Activated T-cell treated with anti-CD3 and anti-CD28 coated beads for 48 hours (primary cell): ENCODE measurements at places on chromosomes 4 and X.

- no peak for DNase-seq
Measured at GRCh38 chr4:113607998-113608397, 153.5 kb downstream of the CAMK2D start.

- DNase-seq, result no peak
Measured at GRCh38 chrX:23673108-23673507, 5.8 kb downstream of the PRDX4 start.

GRCh38 chr4:138851391-138852335 is 163.9 kb upstream of the NOCT start:
- DNase-seq, result no peak

DNA sequence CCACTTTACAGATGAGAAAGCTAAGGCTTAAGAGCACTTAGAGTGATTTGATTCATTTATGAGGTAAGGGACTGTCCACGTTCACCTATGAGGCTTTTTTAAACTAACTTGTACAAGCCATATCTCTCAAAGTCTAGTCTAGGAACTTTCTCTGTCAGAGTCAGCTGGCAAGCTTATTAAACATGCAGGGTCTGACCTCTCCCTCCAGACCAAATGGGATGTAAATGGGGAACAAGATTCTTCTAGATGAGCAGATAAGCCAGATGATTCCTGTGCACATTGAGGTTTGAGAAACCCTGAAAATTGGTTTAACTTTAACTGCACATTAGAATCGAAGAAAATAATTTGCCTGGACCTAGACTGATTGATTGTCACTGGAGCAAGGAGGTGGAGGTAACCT is 160.0 kb upstream of the SPRY1 start:
- DNase-seq, result no peak

GRCh38 chr4:88592600-88593448 is 544 bp downstream of the HERC3 start:
- peak; percentile 87 for DNase-seq

DNA sequence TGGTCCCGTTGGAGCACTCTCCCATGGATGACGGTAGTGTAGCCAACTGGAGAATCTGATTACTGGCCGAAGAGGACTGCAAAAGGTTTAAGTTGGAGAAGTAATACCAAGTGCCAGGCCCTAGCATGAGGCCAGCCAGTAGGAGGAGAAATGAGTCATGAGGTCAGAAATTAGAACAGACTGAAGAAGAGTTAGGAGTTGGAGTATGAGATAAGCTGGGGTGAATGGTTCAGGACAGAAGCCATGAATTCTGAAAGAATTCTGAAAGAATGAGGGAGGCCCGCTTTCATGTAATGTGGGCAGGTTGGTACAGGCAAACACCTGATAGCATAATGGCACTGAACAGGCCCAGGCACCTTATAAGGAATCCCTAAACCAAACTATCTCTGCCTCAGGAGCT is 18.4 kb upstream of the STK26 start:
- no peak for DNase-seq

GRCh38 chr4:58600290-58600689 is 1490.1 kb upstream of the IGFBP7 start:
- no peak for DNase-seq

DNA sequence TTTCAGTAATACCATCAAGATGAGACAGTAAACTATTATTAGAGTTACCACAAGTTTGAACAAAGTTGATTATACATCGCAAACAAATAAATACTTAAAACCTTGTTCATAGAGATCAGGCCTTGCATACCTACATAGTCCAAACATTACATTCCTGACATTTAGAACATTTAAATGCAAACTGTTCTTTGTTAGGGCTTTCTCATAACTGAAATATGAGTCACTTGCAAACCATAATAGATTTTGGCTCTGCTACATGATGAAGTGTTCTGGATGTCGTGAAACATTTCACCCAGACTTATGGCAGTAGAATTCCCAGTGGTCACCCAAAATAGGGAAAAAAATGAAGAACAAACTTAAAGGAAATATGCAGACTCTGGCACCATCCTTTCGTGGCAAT is 75.0 kb downstream of the FAT4 start:
- no peak for DNase-seq

DNA sequence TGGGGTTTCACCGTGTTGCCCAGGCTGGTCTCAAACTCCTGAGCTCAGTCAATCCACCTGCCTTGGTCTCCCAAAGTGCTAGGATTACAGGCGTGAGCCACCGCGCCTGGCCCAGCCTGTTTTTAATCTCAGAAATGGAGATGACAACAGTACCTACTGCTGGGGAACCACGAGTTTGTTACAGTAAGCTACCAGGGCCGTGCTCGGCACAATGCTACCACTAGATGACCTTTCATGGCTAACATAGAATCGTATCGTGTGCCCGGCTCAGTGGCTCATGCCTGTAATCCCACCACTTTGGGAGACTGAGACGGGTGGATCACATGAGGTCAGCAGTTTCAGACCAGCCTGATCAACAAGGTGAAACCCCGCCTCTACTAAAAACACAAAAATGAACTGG is 90.8 kb upstream of the SLC34A2 start:
- DNase-seq, result no peak

DNA sequence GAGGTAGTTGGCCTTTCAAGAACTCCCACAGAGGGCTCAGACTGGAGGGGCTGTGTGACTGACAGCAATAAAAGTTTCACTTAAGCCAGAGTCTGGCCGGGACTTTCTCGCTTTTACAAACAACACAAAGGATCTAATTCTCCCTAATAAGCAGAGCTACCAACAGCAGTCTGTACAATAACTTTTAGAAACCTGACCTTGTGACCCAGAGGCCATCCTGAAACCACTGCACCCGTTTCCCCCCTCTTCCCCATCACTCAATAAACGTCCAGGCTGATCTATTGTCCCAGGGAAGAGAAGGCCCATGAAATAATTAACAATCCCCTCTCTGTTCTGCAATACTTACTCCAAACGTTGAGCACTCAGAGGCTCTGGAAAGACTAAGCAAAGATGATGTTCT is 442.4 kb downstream of the ZIC3 start:
- no peak for DNase-seq

DNA sequence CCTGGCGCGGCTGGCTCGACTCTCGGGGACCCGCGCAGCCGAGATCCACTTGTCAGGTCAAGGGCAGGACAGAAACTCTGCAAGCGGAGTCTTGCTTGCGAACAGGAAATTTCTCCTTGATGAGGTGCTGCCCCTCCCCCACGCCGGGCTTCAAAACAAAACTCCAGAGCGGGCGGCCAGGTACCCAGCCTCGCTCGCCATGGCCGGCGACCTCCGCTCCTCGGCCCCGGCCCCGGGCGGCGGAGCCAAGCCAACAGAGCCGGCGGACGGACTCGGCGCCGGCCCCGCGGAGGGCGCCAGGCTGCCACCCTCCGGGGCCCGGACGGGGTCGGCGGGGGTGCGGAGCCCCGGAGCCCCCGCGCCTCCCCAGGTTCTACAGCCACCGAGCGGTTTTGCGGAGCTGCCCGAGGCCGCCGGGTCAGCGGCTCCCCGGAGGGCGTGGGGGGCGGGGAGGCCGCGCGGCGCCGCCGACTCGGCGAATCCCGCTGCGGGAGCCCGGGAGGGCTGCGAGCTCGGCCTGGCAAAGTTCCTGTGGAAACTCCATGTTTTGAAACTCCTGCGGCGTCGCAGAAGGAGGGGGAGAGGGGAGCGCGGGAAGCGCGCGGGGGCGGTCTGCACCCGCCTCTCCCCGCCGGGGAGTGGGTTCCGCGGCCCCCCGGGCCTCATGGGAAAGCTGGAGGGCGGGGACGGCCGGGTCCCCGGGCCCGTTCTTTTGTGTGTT is 11.7 kb upstream of the BCOR start:
- DNase-seq, result no peak

GRCh38 chr4:182904211-182904761 is 12.9 kb downstream of the DCTD start:
- no peak for DNase-seq

DNA sequence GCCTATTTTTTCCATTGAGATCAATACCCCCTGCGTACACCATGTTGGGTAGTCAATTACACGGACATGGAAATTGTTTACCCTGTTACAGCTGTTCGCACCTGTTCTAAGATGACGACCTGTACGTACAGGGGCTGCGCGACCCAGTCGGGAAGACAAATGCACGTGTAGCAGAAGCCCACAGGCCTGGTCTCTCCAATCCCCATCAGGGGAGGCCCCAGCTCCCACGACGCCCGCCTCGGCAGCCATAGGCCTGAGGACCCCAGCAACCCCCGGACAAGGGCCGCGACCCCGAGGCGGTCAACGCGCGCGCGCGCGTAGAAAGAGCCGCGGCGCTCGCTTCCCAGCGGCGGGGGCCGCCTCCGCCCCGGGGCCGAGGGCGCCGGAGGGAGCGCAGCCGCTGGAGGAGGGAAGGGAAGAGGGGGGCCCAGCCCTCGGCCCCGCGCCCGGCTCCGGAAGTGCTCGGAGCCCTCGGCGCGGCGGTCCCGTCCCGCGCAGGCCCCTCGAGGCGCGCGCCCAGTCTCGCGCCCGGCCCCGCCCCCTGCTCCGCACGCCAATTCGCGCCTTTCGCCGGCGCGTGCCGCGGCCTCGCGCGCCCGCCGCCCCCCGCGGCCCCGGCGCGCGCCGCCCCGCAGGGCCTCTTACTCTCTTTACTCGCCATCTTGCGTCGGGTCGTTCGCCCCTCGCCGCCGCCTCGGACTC is 618 bp downstream of the RBBP7 start:
- DNase-seq, result peak; percentile 44
